Caki2 (cell line): ENCODE measurements at places on chromosomes 4 and X.

GRCh38 chrX:16558489-16558888, 91.5 kb upstream of the S100G start:
- no peak for DNase-seq

DNA sequence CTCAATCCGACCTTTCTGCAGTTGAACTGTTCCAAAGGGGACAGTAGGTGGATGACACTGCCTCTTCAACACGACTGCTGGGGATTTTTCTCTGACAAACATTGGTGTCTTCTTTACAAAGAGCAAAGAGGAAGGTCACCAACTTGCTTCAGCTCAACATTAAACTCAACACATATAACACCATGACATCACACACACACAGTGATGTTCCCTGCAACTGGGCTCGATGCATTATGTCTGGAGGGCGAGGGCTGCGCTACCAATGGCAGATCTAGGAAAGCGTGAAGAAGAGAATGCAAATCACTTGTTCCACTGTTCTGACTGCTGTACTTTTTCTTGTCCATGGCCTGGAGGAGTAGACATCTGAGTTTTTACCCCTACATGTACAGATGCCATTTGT, 385.9 kb downstream of the UNC5C start:
- DNase-seq: no peak

DNA sequence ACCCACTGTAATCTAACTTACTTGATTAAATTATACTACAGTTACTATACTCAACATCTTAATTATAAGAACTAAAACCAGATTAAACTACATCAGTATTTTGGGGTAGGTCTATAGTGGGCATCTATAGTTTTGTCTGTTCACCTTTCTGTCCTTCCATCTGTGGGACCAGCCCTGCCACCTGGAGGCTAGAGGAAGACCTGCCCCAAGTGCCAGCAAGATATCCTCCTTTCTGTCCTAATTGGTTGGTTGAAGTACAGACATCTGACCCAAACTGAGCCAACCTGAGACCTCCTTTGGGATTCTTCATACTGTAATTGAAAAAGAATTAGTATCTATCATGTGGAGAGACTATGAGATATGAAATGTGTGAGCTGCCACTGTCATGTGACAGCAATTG, 172.2 kb upstream of the TLL1 start:
- no peak for DNase-seq

DNA sequence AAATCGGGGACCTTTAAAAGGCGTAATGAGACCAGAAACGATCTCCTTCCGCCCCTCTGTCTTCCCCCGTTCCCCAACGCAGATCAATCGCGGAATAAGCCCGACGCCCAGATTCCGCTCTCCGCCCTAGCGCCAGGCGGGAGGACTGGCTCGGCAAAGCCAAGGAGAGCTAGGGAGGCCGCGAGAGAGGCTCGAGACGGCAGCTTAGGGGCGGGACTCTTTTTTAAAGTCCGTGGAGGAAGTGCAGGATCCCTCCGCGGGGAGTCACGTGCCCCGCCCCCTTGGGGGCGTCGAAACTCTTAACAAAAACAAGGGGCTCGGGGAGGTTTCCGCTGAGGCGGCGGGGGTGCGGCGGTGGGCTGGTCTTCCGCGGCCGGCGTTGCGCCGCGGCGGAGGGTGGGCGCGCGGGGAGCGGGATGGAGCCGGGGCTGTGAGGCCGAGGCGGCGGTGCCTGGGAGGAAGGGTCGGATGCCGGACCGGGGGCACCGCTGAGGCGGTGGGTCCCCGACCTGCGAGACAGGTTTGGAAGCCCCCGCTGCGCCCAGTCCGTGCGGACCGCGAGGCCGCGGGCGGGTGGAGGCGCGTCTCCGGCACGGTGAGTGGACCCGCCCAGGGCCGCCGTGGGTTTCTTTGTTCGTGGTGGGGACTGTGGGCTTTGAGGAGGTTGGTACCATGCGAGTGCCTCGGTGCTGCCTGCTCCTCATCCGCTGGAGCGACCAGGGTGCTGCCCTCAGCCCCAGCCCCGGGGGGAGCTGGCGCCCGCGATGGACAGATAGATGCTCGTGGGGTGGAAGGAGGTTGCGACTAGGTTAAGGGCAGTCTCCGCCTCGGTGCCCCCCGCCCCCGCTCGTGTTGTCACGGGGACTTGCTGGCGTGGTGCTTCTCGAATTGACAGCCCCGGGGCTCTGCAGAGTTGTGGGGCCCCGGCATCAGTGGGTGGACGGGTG, at the start of gene CCNG2:
Gene CCNG2, plus strand, starts transcription at position 296 of the 947 bp plus-strand sequence. CDS start 1,326 bp downstream, outside the sequence.
- no peak for DNase-seq

GRCh38 chrX:29826742-29827141, 388.6 kb upstream of the MAGEB2 start:
- DNase-seq: no peak

GRCh38 chrX:19350941-19351384, 7.2 kb downstream of the PDHA1 start:
- no peak for DNase-seq

DNA sequence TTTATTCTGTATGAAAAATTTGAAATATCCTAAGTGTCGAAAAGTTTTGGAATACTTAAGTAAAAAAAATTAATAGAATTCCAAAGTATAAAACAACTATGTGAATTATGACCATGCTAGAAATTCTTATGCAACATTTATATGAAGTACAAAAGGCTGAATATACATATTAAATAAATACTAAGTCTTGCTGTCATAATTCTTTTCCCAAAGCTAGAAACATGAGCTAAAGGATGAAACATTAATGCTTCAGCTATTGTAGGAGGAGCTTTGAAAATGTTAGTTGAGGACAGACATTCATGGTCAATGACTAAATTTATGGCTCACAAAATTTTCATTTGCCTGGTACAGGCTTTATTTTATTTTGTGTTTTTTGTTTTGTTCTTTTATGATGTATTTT, 207.3 kb downstream of the GABRB1 start:
- no peak for DNase-seq

DNA sequence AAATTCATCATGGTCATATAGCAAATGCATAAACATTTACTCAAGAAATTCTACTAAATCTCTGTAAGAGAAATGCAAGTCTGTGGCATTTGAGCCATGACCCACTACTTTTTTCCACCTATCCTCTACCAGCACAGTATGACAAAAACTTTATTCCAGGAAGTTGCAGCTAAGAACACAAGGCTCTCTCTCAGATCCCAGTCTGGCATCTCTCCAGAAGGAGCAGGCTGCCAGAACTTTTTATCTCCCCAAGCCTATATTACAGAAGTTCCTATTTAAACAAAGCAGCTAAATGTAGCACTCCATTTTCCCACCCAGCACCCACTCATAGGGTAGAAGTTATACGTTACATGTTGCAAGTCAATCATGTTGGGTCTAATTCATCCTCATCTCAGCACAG, 49.3 kb upstream of the EPGN start:
- no peak for DNase-seq

GRCh38 chrX:8274170-8274569, 103.1 kb upstream of the VCX2 start:
- no peak for DNase-seq

- peak; percentile 26 for DNase-seq
Observed at GRCh38 chr4:10056334-10057022, 35.2 kb upstream of the SLC2A9 start.
